ENCODE measurements at places on chromosomes 4 and X.

DNA sequence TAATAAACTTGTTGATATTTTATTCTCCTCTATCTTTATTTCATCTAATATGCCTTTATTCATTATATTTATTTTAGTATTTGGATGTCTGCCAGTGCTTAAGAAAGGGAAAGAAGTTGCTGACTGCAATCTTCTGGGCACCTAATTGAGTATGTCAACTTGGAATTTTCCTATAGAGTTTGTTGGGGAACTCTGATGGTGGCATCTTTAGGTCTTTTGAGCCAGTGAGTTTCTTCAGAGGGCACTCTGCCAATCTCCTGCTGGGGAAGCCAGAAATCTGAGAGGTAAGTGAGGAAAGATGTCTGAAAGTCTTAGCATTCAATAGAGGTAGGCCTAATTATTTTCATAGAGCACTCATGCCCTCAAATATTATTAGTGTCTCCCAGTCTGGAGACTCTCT is 475.0 kb downstream of the GABRG1 start:
- no peak for DNase-seq

- no peak for DNase-seq
These were observed 85.1 kb upstream of the ADAD1 start for GRCh38 chr4:122293374-122294365.

GRCh38 chr4:176875446-176875930 is 82.8 kb upstream of the VEGFC start:
- no peak for DNase-seq

- no peak for DNase-seq
These were observed 133.0 kb upstream of the LEF1 start for GRCh38 chr4:108301545-108302251.

DNA sequence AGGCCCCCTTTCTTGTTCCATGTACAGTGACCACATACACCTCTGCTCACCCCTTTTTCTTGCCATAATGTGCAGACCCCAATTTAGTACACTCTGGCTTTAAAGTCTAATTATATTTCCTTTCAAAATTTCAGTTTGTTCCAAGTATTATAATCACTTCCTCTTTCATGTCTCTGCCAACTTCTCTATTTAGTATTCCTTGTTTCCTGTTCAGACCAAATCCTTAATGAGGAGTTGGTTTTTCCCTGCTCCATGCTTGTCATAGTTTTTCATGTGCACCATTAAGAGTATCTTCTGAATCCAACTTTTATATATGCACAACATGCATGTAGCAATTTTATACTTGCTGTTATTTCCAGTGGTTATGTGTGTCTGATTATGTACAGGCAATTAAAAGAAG is 32.3 kb downstream of the USP53 start:
- DNase-seq = no peak

DNA sequence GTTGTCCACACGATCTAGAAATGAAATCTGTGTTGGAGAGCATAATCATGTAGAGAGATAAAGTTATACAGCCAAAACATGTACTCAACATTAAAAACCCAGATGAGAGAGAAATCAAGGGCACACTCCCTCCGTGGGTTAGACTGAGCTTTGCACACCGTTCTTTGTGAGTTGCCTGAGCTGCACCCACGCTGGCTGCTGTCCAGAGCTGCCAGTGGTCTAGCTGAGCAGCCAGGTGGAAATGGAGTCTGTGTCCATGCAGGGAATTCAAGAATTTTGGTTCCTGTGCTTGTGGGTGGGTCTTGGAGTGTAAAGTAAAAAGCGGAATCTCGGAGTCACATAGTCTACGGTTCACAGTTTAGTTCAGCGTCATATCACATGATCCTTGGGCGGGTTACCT is 84.6 kb downstream of the GPR143 start:
- no peak for DNase-seq

DNA sequence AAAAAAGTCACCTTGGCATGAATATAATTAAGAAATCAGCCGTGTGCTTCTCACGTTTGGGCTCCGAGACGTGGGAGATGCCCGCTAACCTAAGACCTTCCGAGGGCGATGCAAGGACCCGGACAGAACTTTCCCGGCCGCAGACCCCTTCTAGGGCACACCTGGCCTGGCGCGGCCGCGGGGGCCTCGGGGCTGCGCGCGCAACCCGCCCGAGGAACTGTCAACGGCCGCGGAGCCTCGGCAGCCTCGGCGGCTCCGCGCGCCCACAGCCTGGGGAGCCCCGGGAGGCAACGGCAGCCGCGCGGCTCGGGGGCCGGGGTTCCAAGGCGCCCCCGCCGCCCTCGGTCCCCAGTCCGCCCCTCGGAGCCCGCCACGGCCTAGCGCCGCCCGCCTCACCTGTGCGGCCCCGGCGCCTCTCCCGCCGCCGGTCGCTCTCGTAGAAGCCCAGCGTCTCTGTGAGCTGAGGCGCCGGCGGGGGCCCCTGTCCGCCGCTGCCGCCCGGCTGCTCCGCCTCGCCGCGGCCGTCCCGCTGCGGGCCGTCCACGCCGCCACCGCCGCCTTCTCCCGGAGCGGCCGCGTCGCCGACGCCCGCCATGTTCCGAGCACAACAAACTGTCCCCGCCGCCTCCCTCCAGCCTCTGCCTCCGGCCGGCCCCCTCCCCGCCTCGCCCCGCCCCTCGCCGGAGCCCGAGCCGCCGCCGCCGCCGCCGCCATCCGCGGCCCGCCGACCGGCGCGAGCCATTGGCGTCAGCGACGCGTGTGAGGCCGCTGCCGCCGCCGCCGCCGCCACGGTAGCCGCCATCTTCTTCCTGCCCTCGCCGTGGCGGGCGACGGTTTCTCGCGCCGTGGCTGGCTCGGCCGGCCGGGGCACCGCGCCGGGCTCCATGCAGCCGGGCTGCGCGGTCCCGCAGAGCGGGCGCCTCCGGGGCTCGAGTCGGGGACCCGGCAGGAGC is at the start of gene TAPT1:
TAPT1 (minus strand) TSS at position 609 of the 953 bp plus-strand sequence; CDS start at position 595, 14 bp downstream.
- DNase-seq = peak; percentile 68

DNA sequence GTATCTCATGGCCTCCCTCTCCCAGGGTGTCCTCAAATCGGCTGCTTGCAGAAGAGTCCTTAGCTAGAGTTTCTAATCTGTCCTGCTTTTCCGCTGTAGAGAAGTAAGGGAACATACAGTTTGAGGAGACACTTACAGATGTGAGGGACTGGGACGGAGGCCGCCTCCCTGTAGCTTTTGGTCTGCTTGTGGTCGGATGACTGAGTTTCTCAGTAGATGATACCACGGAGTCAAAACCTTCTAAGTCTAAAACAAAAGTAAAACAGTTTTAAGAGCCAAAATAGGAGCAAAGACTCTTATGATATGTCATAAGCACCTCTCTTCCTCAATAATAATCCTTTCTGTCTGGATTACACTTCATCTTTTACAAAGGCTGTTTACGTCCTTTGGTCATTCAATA is 34.5 kb upstream of the MAP3K15 start:
- no peak for DNase-seq

- no peak for DNase-seq
These were observed 19.9 kb downstream of the COPS4 start for GRCh38 chr4:83054928-83055327.

DNA sequence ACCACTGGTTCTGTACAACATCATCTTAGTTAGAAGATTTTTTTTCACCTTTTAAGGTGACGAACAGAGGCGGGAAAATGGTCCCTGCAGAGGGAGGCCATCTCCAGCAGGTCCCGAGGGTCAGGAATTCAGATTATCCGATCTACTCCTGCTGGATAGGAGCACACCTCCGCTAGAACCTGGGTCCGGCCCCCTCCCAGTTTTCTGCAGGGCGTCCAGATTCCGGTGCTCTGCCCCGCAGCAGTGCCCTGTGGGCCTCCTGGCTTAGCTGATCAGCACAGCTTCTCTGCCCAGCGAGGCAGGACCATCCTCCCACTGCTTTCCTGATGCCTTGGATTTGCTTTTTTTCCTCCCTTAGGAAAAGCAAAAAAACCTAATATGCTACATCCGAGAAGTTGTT is 2.3 kb downstream of the TBL1X start:
- DNase-seq = no peak

- DNase-seq = no peak
These were observed 166.6 kb downstream of the EFNB1 start for GRCh38 chrX:68995386-68995779.

GRCh38 chr4:97432551-97432950 is 710.7 kb downstream of the STPG2 start:
- no peak for DNase-seq

GRCh38 chr4:155603360-155603891 is 63.2 kb upstream of the GUCY1A1 start:
- DNase-seq = no peak

- DNase-seq = no peak
These were observed 110.1 kb downstream of the NHSL2 start for GRCh38 chrX:72020788-72021187.

DNA sequence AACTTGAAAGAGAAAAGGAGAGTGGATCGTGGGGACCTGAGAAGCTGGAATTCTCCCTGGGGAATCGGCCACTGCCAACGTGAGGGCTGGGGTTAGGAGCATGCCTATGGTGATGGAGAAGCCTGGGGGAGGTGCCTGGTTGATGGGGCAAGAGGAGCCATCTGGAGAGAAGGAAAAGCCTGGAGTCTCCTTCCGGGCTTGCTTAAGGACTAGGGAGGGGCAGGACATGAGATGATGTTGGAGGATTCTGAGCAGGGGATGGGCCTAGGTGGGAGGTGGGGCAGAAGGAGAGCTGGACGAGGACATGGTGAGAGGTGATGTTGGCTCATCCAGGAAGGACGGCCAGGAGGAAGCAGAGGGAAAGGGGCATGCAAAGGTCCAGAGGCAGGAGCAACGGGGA is 35.0 kb upstream of the GYG2 start:
- DNase-seq = no peak

DNA sequence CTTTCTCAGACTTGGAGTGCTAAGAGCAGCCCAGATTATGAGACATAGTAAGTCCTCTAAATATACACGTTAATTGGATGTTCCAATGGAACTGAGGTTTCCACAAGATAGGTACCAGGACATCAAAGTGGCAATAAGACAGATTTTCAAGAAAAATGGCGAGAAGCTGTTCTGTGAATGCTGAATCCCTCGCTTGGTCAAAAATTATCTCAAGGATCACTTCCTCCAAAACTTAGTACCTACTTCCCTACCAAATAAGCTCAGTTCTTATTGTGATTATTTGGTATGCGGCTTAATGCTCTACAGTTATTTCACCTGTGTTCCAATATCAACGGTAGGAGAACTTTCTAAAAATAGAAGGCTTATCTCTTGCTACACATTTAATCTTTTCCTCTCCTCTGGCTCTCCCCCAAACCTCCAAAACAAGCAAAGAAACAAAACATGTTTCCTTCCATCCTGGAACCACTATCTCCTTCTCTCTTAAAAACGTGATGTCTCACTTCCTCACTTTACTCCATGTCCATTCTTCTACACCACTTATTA is 14.7 kb downstream of the PDGFC start:
- DNase-seq = no peak

- no peak for DNase-seq
These were observed 684.1 kb downstream of the TRAM1L1 start for GRCh38 chr4:116401293-116401692.
